Kidney (tissue), 22 donors: ENCODE measurements at places on chromosomes 7 and 10. TPM values are rescaled to one million over a fixed set of nuclear protein-coding genes. Genes with fewer than 3 reads are reported as not detected.
A peak's percentile ranks its signal among the peaks of the same experiment; 100 is the strongest.

- peak; percentile 66 for DNase-seq
These were observed 230.9 kb downstream of the CAMK1D start for GRCh38 chr10:12579954-12580858.

DNA sequence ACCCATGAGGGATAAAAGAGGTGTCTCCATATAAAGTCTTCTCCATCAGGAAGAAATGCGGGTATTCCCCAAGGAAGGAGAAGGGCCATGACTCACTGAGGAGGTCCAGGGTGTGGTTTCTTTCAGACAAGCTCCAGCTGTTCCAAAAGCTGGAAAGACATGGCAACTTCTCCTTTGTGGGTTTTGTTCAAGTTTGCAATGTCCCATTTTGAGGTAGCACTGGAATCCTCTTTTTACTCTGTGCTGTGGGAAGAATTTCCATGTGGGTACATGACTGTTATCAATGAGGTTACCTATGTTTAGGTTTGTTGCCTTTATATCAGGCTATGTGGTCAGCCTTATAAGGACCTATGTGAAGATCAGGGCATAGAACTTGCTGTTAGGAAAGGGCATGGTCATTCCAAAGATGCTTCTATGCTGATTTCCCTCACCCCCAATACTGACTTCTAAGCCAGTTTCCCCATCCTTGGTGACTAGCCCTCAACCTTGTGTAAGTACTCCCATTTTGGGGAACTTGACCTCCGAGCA lies 697.5 kb downstream of the INHBA start:
- DNase-seq: no peak

DNA sequence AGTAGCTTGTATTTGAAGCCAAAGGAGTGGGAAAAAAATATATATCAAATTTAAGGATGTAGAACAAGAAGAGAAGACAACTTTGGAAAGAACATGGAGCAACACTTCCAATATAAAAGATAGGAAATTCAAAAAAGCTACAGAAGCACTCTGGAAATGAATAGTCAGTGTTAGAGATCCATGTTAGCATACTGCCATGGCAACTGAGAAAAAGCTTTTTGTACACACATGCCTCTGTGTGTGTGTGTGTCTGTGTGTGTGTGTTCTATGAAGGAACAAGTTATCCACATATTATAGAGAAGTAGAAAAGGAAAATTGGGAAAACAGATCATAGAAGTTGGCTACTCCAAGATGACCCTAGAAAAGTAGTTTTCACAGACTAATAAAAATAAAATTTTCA lies 96.3 kb downstream of the LRRTM3 start:
- no peak for DNase-seq

Gene MMD2
- not detected for polyA plus RNA-seq

Gene COL26A1
- polyA plus RNA-seq: 3.5 TPM

DNA sequence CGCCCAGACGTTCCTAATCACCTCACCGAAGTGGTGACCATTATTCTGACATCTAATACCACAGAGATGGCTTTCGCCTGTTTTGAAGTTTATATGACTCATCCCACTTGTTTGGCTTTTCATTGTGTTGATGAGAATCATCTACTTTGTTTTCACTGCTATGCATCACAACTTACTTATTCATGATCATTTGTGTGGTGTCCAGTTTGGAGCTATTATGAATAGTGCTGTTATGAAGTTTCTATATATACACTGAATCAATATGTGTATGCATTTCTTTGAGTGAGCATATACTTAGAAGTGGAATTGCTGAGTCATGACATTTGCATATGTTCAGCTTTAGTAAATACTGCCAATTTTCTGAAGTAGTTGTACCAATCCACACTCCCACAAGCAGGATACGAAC lies 38.6 kb upstream of the TNKS2 start:
- no peak for DNase-seq

GRCh38 chr10:119933179-119933578 lies 40.6 kb downstream of the SEC23IP start:
- DNase-seq: no peak

Gene PRDX3
- 294 TPM for polyA plus RNA-seq

Gene STYXL1
- 55.5 TPM for polyA plus RNA-seq

GRCh38 chr10:91335147-91335546 lies 75.0 kb upstream of the HECTD2 start:
- no peak for DNase-seq

GRCh38 chr10:369684-370448 lies 234.6 kb downstream of the ZMYND11 start:
- DNase-seq: no peak

Gene MSMB
- not detected for polyA plus RNA-seq

Gene TMEM72
- polyA plus RNA-seq: 127 TPM

- DNase-seq: no peak
These were observed 1027.5 kb downstream of the GATA3 start for GRCh38 chr10:9081961-9082360.
